Endothelial cell of umbilical vein (primary cell): ENCODE measurements at places on chromosomes 7 and 10. TPM values are rescaled to one million over a fixed set of nuclear protein-coding genes. Genes with fewer than 3 reads are reported as not detected.

GRCh38 chr10:130429809-130430208 lies 293.6 kb downstream of the GLRX3 start:
- DNase-seq = no peak

GRCh38 chr7:151088856-151089699 lies 2.8 kb downstream of the AGAP3 start:
- peak; percentile 95 for DNase-seq

The USP54 gene
- 13.5 and 14.2 TPM in 2 replicates for total RNA-seq

The SKAP2 gene
- 27.6 and 30.5 TPM in 2 replicates for total RNA-seq

DNA sequence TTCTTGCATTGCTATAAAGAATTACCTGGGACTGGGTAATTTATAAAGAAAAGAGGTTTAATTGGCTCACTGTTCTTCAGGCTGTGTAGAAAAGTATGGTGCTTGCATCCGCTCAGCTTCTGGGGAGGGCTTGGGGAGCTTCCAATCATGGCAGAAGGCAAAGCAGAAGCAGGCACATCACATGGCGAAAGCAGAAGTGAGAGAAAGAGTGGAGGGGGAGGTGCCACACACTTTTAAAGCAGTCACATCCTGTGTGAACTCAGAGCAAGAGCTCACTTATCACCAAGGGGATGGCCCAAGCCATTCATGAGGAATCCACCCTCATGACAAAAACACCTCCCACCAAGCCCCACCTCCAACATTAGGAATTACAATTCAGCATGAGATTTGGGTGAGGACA lies 303.5 kb downstream of the OTUD1 start:
- no peak for DNase-seq

DNA sequence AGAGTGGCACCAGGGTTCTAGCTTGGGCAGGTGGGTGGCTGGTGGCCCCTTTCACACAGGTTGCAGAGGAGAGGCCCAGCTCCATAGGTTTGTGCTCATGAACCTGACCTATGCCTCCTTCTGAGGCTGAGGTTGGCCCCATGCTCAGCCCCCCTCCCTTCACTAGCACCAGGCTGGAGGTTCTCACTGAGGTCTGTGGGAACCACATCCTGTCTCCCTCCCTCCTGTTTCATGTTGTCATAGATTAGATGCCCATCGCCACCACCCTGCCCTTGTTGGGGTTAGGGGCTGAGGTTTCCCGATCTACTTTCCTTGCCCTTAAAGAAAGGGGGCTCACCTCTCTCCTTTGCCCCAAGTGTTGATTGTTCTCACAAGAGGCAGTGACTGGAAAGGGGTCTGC lies 14.7 kb downstream of the NEUROG3 start:
- no peak for DNase-seq
